ENCODE measurements at places on chromosomes 4 and X.

GRCh38 chrX:103613362-103613890 is 5.7 kb downstream of the TCEAL3 start:
- DNase-seq: no peak

GRCh38 chr4:122959441-122959840 is 37.0 kb upstream of the NUDT6 start:
- no peak for DNase-seq

- no peak for DNase-seq
These were observed 10.2 kb upstream of the KCNE5 start for GRCh38 chrX:109635146-109635545.

DNA sequence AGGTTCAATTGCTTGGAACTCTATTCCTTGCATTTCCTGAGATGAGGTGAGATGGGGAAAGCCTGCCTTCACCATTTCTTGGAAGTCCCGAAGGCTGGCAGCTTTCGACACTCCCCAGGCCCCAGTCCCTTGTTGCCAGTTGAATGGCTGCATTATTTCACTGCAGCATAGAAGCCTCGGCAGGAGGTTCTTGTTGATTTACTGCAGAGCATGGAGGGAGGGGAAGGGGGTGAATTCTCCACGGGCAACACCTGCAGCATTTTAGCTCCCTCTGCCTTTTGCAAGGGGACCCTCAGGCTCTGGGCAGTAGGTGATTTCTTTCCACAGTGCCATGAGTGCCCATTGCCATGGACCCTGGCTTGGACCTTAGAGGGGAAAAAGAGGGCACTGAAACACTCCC is 10.7 kb upstream of the BCLAF3 start:
- DNase-seq: no peak

GRCh38 chrX:54067766-54068165 is 23.5 kb upstream of the PHF8 start:
- no peak for DNase-seq

- no peak for DNase-seq
These were observed 296.7 kb downstream of the ASMT start for GRCh38 chrX:1911401-1912128.

All from stimulated activated CD8-positive, alpha-beta memory T cell treated with anti-CD3 and anti-CD28 coated beads, Interleukin-15, amount 100 ng/mL, for 48 hours (primary cell).